ENCODE measurements at places on chromosomes 1 and 21. TPM values are rescaled to one million over a fixed set of nuclear protein-coding genes. Genes with fewer than 3 reads are reported as not detected.
A peak's percentile ranks its signal among the peaks of the same experiment; 100 is the strongest.

DNA sequence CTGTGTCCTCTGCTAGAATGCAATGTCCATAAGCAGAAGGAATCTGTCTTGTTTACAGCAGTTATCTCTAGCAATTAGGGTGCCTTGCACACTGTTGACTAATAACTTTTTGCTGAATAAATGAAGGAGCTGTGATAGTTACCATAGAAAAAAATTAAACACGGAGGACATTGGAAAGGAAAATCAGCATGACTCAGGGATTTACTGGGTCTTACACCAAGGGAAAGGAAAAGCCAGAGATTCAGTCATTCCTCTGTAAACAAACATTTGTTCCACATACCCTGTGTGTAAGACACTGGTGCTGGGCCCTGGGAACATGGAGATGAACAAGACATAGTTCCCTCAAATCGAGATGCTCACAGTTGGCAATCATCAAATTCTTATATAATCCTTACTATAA, 183.3 kb downstream of the PTGER3 start:
- H3K4me1 ChIP-seq = peaks cover 12% of the 10 kb centered on the region
- no peaks in the 10 kb centered on the region for H3K27me3 ChIP-seq
- H3K36me3 ChIP-seq = no peaks in the 10 kb centered on the region
- H3K4me3 ChIP-seq = no peak overlapping the region

DNA sequence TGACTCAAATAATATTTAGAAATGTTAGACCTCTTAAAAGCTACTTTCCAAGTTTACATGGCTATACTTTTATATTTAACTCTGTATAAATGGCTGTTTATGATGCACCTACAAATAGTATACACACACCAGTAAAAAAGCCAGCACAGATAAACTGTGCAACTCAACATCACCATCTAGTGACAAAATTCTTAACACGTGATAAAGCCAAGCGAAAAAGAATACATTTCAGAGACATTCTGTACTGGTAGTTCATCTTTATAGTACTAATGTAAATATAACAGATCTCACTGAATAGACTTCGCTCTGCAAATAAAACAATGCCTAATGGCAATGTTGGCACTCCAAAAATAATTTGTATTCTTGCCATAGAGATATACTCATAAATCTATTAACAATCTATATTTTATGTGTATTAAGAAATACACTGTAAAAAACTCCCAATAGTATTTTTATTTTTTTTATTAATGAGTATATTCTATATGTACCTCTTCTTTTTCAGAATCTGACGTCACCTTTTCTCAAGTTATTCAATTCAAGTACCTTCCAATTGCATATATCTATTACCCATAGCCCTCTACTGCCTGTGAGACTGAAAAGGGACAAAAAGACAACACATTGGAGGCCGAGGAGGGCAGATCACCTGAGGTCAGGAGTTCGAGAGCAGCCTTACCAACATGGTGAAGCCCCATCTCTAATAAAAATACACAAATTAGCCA, 100.2 kb downstream of the DPYD start:
- no peaks in the 10 kb centered on the region for H3K27me3 ChIP-seq
- DNase-seq = no peak
- no peaks in the 10 kb centered on the region for H3K4me1 ChIP-seq
- no peak overlapping the region for H3K27ac ChIP-seq

- H3K27ac ChIP-seq = no peak overlapping the region
- H3K27me3 ChIP-seq = no peaks in the 10 kb centered on the region
- no peaks in the 10 kb centered on the region for H3K4me1 ChIP-seq
- no peak for DNase-seq
- H3K36me3 ChIP-seq = no peaks in the 10 kb centered on the region
Measured at GRCh38 chr1:228236744-228237143, 28.9 kb downstream of the OBSCN start.

- peaks cover 57% of the 10 kb centered on the region for H3K4me1 ChIP-seq
- DNase-seq = no peak
- H3K27ac ChIP-seq = 0 out of 2 replicates have a peak overlapping the region, but pooled peaks have one; percentile 6
- H3K4me3 ChIP-seq = no peak overlapping the region
Measured at GRCh38 chr1:112514901-112515300, 6.1 kb downstream of the WNT2B start.

- H3K4me1 ChIP-seq = no peaks in the 10 kb centered on the region
- no peaks in the 10 kb centered on the region for H3K36me3 ChIP-seq
- no peak for DNase-seq
- no peaks in the 10 kb centered on the region for H3K27me3 ChIP-seq
- H3K27ac ChIP-seq = no peak overlapping the region
- H3K4me3 ChIP-seq = no peak overlapping the region
Measured at GRCh38 chr1:222904451-222904850, 89.6 kb downstream of the DISP1 start.

- no peak overlapping the region for H3K27ac ChIP-seq
- H3K36me3 ChIP-seq = peaks cover 39% of the 10 kb centered on the region
- peaks cover 16% of the 10 kb centered on the region for H3K4me1 ChIP-seq
- no peak overlapping the region for H3K4me3 ChIP-seq
Measured at GRCh38 chr1:38028105-38028591, 15.6 kb downstream of the UTP11 start.

DNA sequence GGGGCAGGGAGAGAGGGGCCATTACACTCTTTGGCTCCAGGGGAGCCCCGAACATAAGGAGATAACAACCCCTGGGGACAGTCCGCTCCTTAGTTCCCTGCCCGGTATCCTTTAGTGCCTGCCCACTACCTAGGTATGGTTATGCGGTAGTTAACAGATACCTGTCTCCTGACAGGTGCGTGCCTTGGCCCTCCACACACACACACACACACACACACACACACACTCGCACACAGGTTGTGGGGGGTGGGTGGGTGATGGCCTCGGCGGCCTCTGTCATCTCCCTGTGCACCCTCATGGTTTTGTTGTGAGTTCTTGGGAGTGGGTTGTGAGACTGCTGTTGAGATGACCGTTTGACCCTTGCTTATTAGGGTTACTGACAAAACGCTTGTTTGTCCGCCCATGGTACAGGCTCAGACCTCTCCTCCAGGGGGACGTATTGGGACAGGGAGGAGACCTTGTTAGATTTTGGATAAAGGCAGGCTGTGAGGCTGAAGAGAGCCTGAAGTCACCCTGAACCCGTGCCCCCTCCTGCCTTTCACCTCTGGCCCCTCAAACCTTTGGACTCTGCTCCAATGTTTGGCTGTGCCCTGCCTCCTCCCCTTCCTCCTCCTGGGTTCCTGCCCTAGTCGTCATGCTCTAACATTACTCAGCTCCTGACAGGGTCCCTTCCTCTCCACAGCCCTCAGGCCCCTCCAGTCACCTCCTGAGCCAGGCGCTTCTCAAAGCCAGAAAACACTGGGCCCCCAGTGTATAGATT, 979 bp downstream of the RASSF5 start:
- no peak overlapping the region for H3K27ac ChIP-seq
- H3K36me3 ChIP-seq = no peaks in the 10 kb centered on the region
- H3K4me1 ChIP-seq = peaks cover 67% of the 10 kb centered on the region
- H3K27me3 ChIP-seq = no peaks in the 10 kb centered on the region
- H3K4me3 ChIP-seq = peak overlapping the region; percentile 60

GRCh38 chr1:4115191-4115900, 215.3 kb upstream of the C1orf174 start:
- no peaks in the 10 kb centered on the region for H3K36me3 ChIP-seq
- DNase-seq = no peak
- no peaks in the 10 kb centered on the region for H3K4me1 ChIP-seq

- H3K27me3 ChIP-seq = no peaks in the 10 kb centered on the region
- H3K36me3 ChIP-seq = no peaks in the 10 kb centered on the region
- no peak for DNase-seq
- H3K4me3 ChIP-seq = no peak overlapping the region
- H3K27ac ChIP-seq = no peak overlapping the region
Measured at GRCh38 chr21:41431788-41432548, 5.9 kb downstream of the MX1 start.

DNA sequence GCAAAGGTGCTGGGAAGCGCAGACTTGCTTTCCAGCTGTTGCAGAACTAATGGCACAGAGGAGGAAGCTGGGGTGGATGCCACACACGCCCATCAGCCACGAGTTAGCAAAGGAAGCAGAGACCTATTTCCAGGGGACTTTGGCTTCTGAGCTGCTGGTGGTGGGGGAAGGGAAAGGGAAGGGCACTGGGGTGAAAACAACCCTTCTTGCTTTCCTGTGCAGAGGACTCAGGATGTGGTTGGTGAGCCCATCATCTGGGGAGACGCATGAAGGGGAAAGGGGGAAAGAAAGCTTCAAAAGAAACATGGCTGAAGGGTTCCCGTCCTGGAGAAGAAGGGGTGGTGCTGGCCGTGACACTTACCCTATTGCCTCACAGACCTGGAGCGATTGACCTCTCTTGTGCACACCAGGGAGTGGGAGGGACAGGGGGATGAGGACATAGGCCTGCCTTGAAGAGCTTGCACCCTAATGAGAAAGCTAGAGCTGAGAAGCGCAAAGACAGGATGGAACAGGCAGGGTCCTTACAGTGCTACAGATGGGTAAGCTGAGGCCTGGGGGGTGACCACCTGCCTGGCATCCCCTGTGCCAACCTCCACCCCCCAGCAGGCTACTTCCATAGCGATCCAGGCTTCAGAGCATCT, 140.8 kb upstream of the RAB4A start:
- H3K4me3 ChIP-seq = no peak overlapping the region
- no peak overlapping the region for H3K27ac ChIP-seq
- no peak for DNase-seq
- H3K36me3 ChIP-seq = no peaks in the 10 kb centered on the region
- no peaks in the 10 kb centered on the region for H3K27me3 ChIP-seq

The FCAMR gene
- total RNA-seq = not detected

The DNALI1 gene
- total RNA-seq = 1.0 TPM

The CD1D gene
- not detected for total RNA-seq

The CRP gene
- total RNA-seq = not detected

The LELP1 gene
- total RNA-seq = not detected

The OR10Z1 gene
- total RNA-seq = not detected
